Activated CD8-positive, alpha-beta memory T cell treated with anti-CD3 and anti-CD28 coated beads, Interleukin-2, amount 10 ng/mL, durations not matched to agents 7 days and 5 days (primary cell): ENCODE measurements at places on chromosomes 5 and 9.

DNA sequence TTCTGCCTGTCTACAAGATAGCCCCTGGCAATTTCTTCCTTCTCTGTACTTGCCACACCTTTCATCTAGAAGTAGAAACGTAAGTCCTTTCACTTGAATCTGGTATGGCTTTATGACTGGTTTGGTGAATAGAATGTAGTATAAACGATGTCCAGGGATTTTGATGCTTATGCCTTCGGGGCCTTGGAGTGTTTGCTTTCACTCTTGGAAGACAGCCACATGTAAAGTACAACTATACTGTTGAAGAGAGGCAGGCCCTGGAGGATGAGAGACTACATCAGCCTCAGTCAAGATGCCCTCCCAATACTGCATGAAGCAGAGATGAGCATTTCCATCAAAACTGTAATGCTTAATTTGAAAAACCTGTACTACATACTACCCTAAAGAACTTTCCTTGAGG, 553.8 kb upstream of the C9orf72 start:
- H3K27ac ChIP-seq: no peak overlapping the region
- no peak overlapping the region for H3K4me3 ChIP-seq
- no peak for DNase-seq
- H3K27me3 ChIP-seq: no peaks in the 10 kb centered on the region
- H3K36me3 ChIP-seq: no peaks in the 10 kb centered on the region

- no peaks in the 10 kb centered on the region for H3K36me3 ChIP-seq
- no peak overlapping the region for H3K4me3 ChIP-seq
- no peak for DNase-seq
- H3K27me3 ChIP-seq: no peaks in the 10 kb centered on the region
- H3K27ac ChIP-seq: no peak overlapping the region
- H3K4me1 ChIP-seq: no peaks in the 10 kb centered on the region
Observed at GRCh38 chr5:1138445-1139245, 26.8 kb upstream of the SLC12A7 start.

DNA sequence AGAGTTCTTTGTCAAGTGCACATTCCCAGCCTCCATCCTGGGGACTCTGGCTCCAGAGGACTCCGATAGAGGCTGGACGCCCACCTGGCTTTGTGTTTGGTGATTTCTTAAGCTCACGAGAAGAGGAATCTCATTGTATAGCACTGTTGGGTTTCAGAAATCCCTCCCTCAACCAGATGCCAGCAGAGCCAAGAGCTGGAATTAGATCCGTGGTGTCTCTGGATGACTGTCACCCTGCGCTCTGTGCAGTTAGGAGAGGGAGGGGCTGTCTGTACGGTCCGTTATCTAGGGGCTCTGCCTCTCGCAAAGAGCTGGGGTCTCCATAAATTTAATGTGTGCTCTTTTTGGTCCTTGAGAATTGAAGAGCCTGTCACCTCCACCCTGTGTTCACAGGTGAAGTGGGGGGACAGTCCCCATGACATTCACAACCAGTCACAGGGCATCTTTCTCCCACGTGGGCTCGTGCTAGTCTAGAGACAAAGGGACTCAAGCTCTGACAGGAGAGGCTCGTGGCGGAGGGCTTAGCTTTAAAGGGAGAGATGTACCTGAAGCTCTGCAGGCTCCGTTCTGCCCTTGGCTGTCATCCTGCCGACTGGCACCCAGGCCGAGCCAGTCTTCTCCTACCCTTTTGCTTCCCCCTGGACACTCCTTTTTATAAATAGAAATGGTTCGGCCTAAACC, 41.4 kb downstream of the FAM78A start:
- H3K36me3 ChIP-seq: peaks cover 25% of the 10 kb centered on the region
- H3K4me3 ChIP-seq: no peak overlapping the region
- no peak for DNase-seq
- peak overlapping the region; percentile 54 for H3K27ac ChIP-seq

GRCh38 chr9:132241840-132242620, 80.2 kb downstream of the NTNG2 start:
- H3K27me3 ChIP-seq: peaks cover 32% of the 10 kb centered on the region
- H3K36me3 ChIP-seq: no peaks in the 10 kb centered on the region
- peaks cover 9% of the 10 kb centered on the region for H3K4me1 ChIP-seq
- peak overlapping the region; percentile 85 for H3K27ac ChIP-seq
- peak overlapping the region; percentile 97 for H3K4me3 ChIP-seq

DNA sequence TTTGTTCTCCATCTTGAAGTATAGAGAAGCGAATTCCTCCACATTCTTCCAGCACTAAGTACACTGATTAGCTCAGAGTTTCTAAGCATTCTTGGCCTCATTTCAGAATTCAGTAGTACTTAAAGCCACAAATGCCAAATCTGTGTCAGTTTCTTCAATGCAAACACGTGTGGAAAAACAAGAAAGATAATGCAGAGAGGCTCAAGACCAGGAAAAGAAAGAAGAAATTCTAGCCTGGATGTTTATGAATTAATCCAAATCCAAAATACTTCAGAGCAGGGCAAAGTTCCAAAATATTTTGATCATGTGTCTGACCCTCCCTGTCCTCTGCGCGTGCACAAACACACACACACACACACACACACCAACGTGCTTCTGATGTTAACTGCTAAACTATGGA, 457.6 kb downstream of the SLCO4C1 start:
- H3K36me3 ChIP-seq: no peaks in the 10 kb centered on the region
- no peak for DNase-seq
- H3K4me3 ChIP-seq: no peak overlapping the region
- H3K27me3 ChIP-seq: no peaks in the 10 kb centered on the region
- H3K27ac ChIP-seq: no peak overlapping the region

DNA sequence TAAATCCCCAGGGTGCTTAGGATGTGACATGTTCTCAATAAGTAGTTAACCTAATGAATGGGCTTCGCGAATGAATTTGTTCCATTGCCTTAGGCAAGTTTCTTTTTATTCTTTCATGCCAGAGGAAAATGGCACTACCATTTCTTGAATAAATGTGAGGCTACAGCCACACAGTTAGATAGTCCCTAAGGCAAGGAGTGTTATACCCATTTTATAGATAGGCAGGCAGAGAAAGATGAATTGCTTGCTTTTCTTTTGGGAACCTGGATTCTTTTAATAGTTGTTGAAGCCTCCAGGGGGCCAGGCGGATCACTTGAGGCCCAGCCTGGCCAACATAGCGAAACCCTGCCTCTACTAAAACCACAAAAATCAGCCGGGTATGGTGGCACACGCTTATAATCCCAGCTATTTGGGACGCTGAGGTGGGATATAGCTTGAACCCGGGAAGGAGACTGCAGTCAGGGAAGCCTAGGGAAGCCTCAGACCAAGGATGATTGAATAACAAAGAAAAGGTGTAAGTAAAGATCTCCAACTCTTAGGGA, 943 bp downstream of the NOP16 start:
- H3K27me3 ChIP-seq: no peaks in the 10 kb centered on the region
- H3K4me3 ChIP-seq: peak overlapping the region; percentile 93
- H3K4me1 ChIP-seq: peaks cover 36% of the 10 kb centered on the region
- peak overlapping the region; percentile 99 for H3K27ac ChIP-seq

GRCh38 chr9:259405-260404, 45.0 kb downstream of the DOCK8 start:
- H3K27ac ChIP-seq: no peak overlapping the region
- H3K4me3 ChIP-seq: no peak overlapping the region
- H3K36me3 ChIP-seq: peaks cover 32% of the 10 kb centered on the region
- no peaks in the 10 kb centered on the region for H3K27me3 ChIP-seq
